ENCODE measurements at places on chromosomes 3 and 15.

- no peak for DNase-seq
Measured at GRCh38 chr3:20484126-20484525, 298.1 kb upstream of the SGO1 start.

DNA sequence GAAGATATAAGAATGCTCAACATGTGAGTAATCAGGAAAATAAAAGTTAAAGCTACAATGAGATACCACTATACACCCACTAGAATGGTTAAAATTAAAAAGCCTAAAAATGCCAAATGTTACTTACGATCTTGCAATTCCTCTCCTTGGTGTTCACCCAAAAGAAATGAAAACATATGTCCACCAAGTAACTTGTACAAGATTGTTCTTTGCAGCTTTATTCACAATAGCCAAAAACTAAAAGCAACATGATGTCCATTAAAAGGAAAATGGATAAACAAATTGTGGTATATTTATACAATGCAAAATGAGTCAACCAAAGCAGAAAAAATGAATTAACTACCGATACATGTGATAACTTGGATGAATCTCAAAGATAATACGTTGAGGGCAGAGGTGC is 301.6 kb upstream of the THBS1 start:
- no peak for DNase-seq

DNA sequence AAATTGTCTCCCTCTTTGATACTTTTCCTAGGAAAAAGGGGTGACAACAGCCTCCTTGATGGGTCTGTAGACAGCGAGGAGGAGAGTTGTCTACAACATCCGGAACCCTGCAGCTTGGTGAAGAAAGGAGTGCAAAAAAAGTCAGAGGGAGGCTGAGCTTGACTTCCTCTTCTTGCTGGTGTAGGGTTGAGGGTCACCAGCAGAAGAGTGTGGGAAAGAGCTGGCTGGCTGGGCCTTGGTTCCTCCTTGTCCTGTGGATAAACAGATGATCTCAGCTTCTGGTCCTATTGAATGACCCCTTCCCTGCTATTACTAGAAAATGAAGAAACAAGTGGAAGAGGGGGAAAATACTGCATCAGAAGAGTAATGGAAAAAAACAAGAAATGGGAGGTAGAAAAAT is 20.4 kb downstream of the SLC7A14 start:
- DNase-seq: no peak

DNA sequence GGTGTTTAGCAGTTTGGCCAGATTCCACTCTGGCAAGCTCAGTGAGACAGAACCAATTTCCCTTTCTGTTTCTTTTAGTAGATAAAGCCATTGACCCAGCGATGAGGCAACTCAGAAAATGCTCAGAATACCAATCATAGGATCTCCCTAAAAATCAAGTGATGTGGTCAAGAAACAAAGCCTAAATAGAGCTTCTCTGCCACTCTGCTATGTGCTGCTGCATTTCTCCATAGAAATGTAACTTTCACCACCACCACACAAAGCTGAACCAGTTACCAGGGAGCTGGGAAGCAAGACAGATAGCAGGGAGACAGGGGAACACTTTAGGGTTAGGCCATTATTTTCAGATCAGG is 109.8 kb downstream of the RPL22L1 start:
- DNase-seq: no peak

DNA sequence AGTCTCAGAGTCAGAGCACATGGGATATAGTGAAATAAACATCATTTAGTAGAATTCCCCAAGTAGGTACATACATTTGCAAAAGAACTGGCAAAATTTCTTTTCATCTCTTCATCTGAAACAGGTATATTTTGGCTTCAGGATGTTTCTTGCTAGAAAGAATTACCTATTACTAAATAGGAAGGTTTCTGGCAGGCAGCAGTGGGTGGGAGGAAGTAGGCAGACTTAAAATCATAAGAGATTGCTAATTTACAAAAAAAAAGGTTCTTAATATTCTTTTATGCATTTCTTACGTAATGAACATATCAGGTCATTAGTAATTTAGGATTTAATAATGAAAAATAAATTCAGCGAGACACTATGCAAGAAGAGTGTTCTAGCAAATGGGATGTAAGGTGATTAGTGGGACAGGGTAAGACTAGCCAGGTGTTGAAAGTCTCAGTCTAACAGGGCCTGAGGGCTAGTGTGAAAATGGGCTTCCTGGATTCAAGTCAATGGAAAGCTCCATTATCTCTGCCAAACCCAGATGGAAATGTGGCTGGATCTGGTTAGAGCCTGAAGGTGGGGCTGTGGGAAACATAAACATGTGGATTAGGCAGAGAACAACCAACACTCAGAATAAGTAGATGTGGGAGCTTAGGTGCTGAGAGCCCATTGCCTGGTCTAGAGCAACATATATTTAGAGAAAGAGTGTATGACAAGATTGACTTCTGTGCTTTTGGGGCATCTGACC is 127.4 kb upstream of the FEZF2 start:
- DNase-seq: no peak

- DNase-seq: no peak
Measured at GRCh38 chr3:52494886-52495495, at the start of gene STAB1. Gene STAB1 (plus strand): TSS chr3:52495338. CDS start chr3:52495414, 76 bp downstream.

DNA sequence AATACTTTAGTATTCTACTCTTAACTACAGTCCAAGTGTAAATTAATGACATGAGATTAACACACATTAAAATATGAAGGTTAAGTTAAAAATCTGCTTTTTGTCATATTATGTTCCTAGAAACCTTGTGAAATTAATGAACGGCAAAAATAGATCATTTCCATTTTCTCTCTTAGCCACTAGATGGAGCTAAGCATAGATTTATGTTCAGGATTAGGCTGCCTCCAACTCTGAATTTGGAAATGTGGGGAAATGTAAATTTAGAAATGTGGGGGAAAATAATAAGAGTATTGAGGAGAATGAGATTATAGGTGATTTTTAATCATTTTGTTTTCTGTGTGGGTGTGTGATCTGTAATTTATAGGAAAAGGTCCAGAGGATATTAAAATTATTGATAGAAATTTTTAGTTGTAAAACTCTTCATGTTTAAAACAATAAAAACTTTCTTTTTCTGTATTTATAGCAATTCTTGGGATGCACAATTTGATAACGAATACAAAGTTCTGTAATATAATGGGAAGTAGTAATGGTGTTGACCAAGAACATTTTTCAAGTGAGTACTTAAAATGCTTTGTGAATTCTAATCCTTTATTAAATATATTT is 59.2 kb downstream of the TMOD3 start:
- DNase-seq: peak; percentile 39

GRCh38 chr15:81296673-81297072 is 27.3 kb downstream of the STARD5 start:
- peak; percentile 73 for DNase-seq

DNA sequence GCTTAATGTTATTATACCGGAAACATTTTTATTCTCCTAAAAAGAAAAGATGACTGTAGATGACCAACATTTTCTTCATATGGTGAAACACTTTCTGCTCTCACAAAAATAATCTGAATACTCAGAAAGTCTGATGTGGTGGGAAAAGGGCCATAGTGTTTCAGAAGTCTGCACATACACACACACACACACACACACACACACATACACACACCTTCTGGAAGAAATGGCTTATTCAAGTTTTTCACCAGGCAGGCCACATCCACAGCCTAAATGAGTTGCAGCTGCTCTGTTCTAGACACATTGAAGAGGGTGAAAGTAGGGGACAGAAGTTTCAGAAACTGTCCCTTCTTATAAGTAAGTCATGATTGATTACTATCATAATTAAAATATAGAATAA is 220.0 kb downstream of the ZMAT3 start:
- no peak for DNase-seq

DNA sequence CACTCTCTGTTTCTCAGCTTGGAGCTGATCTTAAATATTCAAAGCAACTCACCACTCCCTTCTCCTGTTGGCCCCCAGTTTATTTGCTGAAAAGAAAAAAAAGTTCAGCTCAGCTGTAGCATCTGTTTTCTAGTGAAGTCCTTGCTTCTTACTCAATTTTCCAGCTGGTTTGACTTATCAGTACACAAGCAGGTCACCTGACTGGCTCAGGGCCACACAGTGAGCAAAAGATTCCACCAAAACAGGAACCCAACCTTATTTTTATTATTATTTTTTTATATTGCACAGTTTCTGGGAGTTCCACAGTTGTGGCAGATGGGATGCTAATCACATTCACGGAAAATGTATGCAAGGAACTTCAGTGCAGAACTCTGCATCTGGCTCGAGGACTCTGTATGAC is 390.7 kb upstream of the RGMA start:
- no peak for DNase-seq

- no peak for DNase-seq
Measured at GRCh38 chr3:127026036-127026435, 43.1 kb downstream of the PLXNA1 start.

- no peak for DNase-seq
Measured at GRCh38 chr3:168065569-168065968, 30.2 kb downstream of the GOLIM4 start.

- DNase-seq: no peak
Measured at GRCh38 chr15:76815421-76815820, 89.7 kb downstream of the SCAPER start.

GRCh38 chr15:35850284-35850683 is 304.3 kb upstream of the DPH6 start:
- DNase-seq: no peak

- DNase-seq: no peak
Measured at GRCh38 chr3:31184261-31185061, 290.0 kb upstream of the GADL1 start.

DNA sequence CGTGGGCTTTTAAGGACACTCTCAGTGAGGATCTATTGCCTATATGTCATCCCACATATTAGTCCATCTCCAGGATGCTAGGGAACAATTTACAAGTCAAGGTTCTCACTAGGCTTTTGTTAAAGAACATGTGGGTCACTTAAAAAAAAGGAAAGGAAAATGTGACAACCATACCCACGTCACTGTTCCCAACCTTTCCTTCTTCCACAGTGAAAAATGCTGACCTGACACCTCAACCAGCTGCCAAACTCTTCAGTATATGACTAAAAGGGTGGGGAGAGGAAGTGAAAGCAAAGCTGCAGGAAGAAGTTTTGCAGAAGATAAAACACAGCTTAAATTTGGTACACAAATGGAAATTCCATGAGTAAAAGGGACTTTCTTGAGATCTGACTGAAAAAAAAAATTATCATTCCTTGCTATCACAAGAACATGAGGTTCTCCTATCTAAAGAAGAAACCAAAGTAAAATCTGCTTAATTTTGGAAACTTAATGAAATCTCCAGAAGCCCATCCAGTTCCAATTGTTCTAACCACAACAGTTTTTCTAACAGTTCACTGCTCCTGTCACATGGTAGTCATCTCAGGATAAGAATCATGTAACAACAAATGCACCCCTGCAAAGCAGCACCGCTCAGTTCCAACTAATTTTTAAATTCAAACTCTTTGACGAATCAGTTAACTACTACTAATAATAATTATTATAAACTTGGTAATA is 117.0 kb upstream of the TSPAN3 start:
- no peak for DNase-seq

DNA sequence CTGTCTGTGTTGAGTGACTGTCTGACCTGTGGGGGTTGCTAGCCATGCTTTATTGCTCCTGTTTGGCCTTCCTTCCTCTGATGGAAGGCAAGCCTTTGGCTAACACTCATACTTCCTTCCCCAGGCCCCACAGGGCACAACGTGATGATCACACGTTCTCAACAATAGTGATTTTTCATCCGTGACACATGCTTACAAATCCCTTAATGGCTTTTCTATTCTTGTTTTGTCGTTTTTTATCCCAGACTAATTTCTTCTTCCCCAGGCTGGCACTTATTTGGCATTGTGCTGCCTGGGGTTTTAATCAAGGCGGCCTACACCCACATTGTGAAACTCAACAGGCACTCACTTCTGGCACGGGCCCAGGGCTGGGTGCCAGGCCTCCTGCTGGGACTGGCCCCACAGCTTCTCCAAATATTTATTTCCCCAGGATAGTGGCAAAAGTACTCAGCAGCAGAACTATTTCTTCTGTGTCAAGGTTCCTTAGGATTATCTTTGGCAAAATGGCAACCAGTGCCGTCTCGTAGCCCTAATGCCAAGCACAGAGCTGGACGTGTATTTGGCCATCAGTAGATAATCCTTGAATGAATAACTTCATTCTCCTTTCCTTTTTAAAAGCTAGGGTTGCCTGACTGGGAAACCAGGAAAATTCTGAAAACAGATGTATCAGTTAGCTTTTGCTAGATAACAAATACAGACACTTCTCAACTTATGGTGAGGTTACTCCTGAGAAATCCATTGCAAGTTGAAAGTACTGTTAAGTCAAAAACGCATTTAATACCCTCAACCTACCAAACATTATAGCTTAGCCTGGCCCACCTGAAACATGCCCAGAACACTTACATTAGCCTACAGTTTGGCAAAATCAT is 30.6 kb downstream of the CMTM7 start:
- no peak for DNase-seq

GRCh38 chr3:168060317-168060716 is 35.4 kb downstream of the GOLIM4 start:
- no peak for DNase-seq

- DNase-seq: no peak
Measured at GRCh38 chr3:514192-514591, 317.6 kb downstream of the CHL1 start.

DNA sequence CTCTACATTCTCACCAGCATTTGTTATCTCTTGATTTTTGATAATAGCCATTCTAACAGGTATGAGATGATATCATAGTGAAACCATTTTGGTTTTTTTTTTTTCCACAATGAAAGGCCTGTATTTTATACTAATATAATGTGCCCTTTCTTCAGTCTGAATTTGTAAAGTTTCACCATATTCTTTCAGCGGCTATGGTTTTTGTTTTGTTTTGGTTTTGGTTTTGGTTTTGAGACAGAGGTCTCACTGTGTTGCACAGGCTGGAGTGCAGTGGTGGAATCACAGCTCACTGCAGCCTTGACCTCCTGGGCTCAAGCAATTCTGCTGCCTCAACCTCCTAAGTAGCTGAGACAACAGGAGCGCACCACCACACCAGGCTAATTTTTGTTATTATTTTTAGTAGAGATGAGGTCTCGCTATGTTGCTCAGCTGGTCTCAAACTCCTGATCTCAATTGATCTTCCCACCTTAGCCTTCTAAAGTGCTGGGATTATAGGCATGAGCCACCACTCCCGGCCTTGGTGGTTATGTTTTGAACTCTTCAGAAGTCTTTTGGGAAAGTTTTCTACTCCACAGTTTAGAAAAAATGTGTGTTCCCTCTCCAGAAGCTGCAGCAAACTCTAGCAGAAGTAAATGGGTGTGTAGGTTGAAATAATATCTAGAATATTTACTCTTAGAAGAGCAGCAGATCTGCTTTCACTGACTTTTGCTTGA is 110.2 kb upstream of the UMPS start:
- DNase-seq: peak; percentile 22

GRCh38 chr15:92082006-92082843 is 228.7 kb downstream of the SLCO3A1 start:
- DNase-seq: peak; percentile 51

DNA sequence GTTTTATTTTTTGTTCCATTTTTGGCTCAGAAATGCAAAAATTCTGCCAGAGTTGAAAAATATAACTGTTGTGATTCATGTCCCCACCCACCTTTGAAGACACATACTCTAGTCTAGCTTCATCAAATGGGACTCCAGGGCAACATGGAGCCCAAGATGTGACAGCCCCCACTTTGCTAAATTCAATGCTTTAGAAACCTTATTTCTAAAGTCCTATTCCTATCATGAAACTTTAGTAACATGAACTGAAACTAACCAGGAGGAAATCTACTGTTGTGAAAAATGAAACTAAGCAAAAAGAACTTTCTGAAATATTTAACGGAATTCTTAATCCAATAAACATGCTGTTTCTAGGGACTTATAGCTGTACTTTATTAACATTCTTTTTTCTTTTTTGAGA is 20.3 kb downstream of the UBP1 start:
- DNase-seq: no peak
